ENCODE measurements at places on chromosomes 4 and X. TPM values are rescaled to one million over a fixed set of nuclear protein-coding genes. Genes with fewer than 3 reads are reported as not detected.

DNA sequence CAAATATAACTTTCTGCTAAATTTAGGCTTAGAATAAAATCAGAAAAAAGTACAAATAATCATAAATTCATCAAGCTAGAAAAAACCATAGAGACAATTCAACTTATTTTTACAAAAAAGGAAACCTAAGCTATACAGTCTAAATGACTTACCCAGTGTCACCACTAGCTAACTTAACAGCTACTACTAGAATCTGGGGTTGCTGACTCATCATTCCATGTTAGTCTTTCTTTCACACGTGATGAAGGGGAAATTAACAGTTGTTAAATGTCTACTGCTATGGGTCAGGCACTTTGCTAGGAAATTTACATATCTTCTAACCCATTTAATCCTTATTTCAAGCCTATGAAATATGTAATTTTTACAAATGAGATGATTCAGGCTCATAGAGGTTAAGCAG is 349.3 kb upstream of the GALNT7 start:
- DNase-seq, result no peak

DNA sequence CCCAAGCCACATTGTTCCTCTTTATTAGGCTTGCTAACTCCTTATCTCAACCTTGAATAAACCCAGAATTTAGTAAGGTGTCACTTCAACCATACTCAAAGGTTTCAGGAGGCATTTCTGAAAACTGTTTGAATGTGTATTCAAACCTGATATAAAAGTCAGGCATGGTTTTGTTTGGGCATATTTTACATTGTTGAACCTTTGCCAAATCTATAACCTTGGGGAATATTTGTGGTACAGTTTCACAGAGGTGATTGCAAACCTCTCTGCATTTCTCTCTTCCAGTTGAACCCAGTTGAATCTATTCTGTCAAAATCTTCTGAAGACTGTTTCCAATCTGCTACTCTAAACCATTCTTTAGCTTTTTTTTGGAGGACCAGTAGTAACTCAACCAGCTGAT is 409.0 kb downstream of the TECRL start:
- no peak for DNase-seq

- no peak for DNase-seq
Observed at GRCh38 chr4:106140601-106141000, 175.4 kb downstream of the TBCK start.

GRCh38 chrX:43224496-43224895 is 431.6 kb upstream of the MAOA start:
- no peak for DNase-seq

GRCh38 chr4:142314247-142314646 is 531.9 kb downstream of the INPP4B start:
- DNase-seq, result no peak

DNA sequence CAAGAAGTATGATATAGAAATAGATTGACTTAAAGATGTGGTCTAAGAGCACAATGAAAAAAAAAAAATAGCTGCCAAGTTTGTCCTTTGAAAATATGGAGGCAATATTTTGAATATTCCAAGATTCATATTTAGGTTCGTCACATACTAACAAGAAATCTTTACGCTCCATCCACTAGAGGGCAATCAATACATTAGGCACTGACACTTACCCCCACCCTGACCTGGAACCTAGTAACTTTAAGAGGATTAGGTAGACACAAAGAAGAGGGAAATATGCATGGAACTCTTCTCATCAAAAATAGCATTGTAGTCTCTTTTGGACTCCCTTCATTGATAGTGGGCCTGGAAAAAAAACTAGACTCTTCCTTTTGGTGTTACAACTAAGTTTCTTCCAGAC is 1108.1 kb downstream of the PCDH19 start:
- DNase-seq, result no peak

DNA sequence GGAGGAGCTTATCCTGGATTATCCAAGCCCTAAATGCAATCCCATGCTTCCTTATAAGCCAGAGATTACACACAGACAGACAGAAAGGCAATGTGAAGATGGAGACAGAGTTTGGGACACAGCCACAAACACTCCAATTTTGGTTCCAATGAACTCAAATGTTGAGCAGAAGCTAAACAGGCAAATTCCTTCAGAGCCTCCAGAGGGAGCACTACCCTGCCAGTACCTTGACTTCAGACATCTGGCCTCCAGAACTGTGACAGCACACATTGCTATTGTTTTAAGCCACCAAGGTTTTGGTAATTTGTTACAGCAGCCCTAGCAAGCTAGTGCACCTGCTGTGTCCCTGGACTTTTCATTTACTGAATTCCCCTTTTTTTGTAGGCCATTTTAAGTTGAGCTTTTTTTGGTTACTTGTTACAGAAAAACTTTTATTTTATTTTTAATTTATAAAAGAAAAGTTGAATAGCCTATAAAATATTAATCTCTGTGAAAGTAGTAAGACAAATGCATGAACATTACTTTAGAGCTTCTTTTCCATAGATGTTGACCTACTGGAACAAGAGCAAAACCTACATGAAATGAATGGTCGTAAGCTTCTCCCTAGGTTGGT is 33.4 kb upstream of the SRD5A3 start:
- DNase-seq, result peak; percentile 31

DNA sequence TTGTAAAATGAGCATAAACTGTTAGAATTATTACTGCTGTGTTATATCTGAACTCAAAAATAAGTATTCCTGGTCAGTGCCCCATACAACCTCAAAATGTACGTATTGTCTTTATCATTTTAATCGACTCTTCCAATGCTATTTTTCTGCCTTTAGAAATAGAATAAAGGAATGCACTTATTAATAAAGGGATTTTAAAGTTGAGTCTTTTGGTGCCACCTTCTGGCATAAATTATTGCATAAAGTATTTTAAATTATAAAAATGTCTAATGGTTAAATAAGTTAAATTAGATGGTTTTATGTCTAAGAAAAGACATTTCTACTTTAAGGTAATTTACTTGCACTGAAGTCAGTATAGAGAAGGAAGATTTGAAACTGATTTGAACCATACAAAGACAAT is 424.0 kb upstream of the NDST4 start:
- no peak for DNase-seq

DNA sequence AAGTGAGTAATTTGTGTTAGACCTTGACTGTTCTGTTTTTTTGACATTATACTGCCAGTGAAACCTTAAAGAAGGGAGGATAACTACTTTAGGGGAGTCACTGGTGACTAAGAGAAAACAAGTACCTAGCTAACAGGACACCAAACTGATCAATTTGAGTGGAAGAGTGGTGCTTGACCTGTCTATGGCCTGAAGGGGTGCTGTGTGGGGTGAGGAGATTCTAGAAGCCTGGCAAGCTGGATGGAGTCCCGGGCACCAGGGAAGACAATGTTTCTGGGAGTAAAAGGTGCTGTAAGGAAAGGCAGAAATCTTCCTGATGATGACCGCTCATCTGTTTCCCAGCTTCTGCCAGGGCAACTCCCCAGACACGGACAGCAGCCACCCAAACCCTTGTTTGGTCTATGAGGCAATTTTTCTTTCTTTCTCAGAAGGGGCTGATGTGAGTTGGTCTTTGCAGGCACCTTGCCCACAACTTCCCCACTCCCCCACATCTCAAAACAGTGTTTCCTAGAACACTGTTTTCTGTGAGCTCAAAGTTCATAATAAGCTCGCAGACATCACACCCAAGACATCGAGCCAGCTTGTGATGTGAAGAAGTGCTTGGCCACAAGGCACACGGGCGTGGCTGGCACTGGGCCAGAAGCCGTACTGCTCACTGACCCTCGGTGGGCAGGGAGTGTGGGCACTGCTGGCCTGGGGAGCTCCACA is 4.6 kb downstream of the TXK start:
- no peak for DNase-seq

GRCh38 chrX:47235691-47236103 is 2.9 kb downstream of the USP11 start:
- DNase-seq, result no peak

DNA sequence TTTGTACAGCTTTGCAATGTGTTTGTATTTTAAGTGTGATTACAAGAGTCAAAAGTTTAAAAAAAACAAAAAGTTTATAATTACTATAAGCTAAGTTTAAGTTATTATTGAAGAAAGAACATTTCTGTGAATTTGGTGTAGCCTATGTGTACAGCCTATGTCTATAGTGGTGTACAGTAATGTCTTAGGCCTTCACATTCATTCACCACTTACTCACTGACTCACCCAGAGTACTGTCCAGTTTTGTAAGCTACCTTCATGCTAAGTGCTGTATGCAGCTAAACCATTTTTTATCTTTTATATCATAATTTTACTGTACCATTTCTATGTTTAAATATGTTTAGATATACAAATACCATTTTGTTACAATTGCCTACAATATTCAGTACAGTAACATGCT is 182.3 kb downstream of the RPA4 start:
- DNase-seq, result no peak

GRCh38 chr4:26001413-26001812 is 87.4 kb downstream of the SMIM20 start:
- DNase-seq, result no peak

DNA sequence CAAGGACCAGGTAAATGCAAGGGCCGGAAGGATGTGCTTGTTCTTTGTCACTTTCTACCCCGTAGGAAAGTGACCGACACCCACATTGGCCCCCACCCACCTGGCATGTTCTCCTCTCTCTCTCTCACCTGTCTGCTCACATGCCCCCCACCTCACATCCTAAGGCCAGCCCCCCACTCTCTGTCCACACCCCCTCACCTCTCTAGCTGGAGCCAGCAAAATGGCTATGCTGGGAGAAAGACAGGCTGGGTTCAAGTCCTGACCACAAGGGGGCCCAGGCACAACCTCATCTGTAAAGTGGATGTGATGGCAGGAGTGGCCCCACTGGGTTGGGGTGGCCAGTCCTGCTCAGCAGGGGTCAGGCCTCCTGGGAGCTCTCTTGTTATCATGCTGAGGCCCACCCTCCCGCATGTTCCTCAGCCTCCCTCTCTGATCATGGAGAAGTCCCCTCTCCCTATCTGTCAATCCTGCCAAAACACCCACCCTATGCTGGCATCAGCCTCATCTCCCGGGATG is 1.7 kb upstream of the PPP2R2C start:
- no peak for DNase-seq

- DNase-seq, result no peak
Observed at GRCh38 chrX:40013266-40014195, 84.2 kb downstream of the BCOR start.

GRCh38 chr4:72966652-72967051 is 102.9 kb downstream of the COX18 start:
- DNase-seq, result no peak

DNA sequence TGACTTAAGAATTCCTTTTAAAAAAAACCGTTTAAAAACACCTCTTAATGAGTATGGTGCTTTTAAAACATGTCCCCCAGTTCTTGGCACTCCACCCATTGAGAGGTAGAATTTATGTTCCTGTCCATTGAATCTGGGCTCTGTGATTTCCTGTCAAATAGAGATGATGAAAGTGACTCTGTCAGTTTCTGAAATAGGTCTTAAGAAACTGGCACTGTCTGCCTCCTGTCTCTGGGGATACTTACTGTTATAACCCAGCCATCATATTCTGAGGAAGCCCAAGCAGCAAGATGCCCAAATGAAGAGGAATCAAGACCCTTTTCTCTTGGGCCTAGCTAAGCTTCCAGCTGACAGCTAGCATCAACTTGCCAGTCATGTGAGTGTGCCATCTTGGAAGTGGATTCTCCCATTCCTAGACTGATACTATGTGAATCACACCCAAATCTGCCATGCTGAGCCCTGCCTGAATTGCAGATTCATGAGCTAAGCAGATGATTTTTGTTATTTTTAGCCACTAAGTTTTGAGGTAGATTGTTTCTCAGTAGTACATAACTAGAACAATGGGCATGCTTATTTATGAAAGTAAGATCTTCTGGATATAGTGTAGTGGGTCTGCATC is 22.8 kb downstream of the C4orf54 start:
- DNase-seq, result no peak

DNA sequence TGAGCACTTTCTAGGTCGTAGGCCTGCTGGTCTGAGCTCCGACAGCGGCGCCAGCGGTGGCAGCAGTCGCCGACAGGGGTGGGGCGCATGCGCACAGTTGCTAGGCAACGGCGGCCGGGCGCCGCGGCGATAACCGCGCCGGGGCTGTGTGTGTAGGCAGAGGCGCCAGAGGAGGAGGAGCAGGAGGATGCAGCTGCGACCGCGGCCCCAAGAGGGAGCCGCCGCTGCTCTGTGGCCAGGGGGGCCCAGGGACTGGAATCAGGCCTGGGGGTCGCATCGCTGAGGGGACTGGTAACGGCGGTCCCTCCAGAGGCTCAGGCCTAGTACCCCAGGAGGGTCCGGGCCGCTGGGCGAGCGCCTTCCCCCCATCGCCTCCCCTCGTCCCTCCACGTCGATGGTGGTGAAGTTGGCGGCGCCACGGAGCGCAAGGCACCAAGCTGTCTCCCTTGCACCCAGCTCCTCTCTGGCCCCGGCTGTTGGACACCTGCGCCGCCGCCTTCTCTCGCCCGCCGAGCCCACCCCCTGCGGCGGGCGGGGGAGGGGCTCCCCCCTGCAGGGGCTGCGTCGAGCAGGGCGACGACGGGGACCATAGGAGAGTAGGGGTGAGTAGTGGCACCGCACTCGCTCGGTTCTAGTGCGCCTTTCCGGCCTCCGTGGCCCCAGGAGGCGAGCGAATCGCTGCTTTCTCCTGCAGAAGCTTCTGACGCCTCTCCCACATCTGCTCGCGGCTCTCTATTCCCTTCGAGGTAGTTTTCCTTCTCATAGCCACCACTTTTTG is 58.6 kb upstream of the ZC4H2 start:
- DNase-seq, result peak; percentile 79

GRCh38 chr4:39682138-39682537 is 15.8 kb upstream of the UBE2K start:
- DNase-seq, result no peak

DNA sequence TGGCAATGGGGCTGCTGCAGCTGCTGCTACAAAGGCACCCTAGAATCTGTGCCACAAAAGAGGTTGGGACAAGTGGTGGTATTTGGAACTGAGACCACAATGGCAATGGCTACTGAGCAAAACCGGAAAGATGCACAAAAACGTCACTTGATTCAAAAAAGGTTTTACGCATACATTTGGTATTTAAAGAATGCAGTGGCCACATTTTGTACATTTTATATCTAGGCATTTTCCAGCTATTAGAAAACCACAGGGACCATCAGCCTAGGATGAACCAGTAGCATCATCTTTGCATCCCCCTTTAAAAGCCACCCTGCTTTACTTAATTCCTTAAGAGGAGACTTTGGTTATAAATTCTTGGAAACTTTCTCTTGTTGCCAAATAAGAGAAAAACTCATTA is 104.8 kb upstream of the CXCL13 start:
- DNase-seq, result no peak

Gene PCDH11X
- not detected for polyA plus RNA-seq

Gene TIGD4
- polyA plus RNA-seq, result not detected

Gene PWWP3B
- not detected for polyA plus RNA-seq

Gene TMPRSS11D
- polyA plus RNA-seq, result not detected

Gene YIPF7
- polyA plus RNA-seq, result not detected

Gene LPAR4
- not detected for polyA plus RNA-seq

Gene ATP2B3
- not detected for polyA plus RNA-seq

Gene MEPE
- not detected for polyA plus RNA-seq

Gene CENPVL1
- polyA plus RNA-seq, result not detected

Gene APEX2
- 26.4 TPM for polyA plus RNA-seq

Gene CSAG3
- polyA plus RNA-seq, result not detected

Gene GAGE12F
- not detected for polyA plus RNA-seq

Gene MPC1L
- polyA plus RNA-seq, result not detected

Gene ADGRL3
- polyA plus RNA-seq, result not detected

Gene STATH
- polyA plus RNA-seq, result not detected

Gene SHROOM2
- not detected for polyA plus RNA-seq
